Activated T-helper 2 cell treated with anti-CD3 and anti-CD28 coated beads, Interferon-gamma antibody, Interleukin-2, Interleukin-4, amounts not matched to agents 10 μg/mL and 5 μg/mL and 100 μg/mL, durations not matched to agents 14 hours and 24 hours and 36 hours (primary cell): ENCODE measurements at places on chromosomes 16 and 17. TPM values are rescaled to one million over a fixed set of nuclear protein-coding genes. Genes with fewer than 3 reads are reported as not detected.

GRCh38 chr16:984121-984694 lies 2.6 kb downstream of the SOX8 start:
- no peak for DNase-seq

KRTAP16-1 gene
- total RNA-seq: not detected in 2 replicates

DNA sequence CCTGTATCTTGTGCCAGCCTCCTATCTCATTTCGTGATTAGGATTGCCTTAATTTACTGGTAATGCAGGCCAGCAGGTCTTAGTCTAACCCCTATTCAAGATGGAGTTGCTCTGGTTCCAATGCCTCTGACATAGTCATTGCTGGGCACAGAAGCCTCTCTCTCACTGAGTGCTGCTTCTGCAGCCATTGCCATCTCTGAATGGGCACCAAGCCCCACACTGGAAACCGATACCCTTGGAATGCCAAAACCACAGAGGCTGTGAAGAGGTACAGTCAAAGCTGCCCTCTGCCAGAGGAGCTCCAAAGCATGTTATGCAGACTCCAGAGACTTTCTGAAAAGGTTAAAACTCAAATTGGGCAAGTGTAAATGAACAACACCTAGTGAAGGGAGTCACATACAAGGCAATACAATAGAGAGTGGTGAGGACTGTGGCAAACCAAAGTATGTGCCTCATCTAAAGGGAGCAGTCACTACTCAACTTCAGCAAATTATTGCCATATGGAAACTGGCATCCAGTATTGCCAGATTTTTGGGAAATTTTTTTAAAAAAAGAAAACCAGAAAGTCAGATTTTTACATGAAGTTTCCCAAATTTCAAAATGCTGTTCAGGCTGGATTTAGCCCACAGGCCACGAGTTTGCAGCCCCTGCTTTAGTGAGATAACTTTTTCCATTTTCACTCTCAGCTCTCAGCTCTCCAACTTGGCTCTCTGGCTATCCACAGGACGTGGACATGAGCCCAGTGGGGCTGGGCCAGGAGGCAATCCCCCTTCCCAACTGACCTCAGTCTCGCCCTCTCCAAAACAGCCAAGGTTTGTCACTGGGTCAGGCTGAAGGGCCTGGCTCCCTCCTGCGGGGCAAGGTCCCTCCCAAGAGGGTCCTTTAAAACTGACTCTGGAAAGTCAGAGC lies 2.1 kb upstream of the MMP2 start:
- DNase-seq: no peak

DNA sequence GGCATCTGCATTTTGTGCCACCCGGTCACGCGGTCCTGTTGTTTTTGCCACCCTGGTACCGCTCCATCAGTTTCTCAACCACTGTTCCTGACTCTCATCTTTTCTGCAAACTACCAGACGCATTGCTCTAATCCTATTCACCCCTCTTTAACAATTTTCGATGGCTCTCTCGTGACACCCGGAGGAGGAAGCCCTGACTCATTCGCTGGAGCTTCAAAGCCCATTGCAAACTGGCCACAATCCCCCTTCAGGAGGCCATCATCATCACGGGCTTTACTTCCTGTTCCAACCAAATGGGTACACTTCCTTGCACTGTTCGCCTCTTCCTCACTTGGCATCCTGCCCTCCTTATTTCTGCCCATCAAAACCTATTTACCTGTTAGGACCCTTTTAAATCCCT lies 155.3 kb downstream of the RGS9 start:
- DNase-seq: no peak

ACSM3 gene
- total RNA-seq: 3.9 and 5.5 TPM in 2 replicates
